ENCODE measurements at places on chromosomes 3 and 15.

GRCh38 chr3:10806006-10806405 is 10.0 kb upstream of the SLC6A11 start:
- DNase-seq = no peak

- peak; percentile 14 for DNase-seq
Measured at GRCh38 chr3:114093596-114093995, 37.1 kb downstream of the QTRT2 start.

DNA sequence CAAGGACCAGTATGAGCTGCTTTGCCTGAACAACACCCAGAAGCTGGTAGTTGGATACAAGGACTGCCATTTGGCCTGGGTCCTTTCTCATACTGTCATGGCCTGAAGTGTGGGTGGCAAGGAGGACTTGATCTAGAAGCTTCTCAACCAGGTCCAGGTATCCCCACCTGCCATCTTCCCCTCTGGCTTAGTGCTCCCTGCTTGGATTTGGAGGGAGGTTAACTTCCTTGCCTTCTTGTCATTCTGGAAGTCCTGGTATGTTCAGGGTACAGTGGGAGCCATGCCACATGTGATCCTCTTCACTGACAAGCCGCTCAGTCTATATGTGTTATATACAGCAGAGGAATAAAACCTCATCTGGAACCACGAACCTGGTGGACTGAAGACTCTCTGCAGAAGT is 37.7 kb upstream of the TOPBP1 start:
- no peak for DNase-seq

GRCh38 chr3:162670181-162670580 is 1173.6 kb downstream of the OTOL1 start:
- no peak for DNase-seq

DNA sequence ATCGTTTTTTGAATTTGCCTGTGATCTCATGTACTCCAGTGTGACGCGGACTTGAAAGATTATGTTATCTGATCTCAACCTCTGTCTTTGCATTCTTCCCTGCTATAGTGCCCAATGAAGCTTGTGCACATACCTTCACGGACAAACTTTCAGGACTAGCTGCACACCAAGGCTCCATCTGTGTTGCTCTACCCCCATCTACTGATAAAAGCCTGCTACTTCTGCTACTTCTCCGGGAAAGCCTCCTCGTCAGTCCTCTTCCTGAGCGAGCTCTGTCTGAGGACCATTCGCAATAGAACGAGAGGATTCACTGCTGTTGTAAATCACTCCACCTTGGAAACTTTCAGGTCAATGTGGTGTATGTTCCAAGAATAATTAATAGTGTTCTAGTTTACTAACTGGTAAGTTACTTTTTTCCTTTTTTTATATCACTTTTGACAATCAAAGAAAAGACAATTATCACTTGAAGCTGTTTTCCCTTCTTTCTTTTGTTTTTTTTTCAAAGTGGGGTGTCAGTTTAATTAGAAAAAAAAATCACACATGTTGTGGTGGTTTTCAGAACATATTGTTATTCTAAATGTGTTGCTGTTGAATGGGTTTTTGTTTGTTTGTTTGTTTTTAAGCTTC is 217.6 kb downstream of the ARRDC4 start:
- peak; percentile 1 for DNase-seq

DNA sequence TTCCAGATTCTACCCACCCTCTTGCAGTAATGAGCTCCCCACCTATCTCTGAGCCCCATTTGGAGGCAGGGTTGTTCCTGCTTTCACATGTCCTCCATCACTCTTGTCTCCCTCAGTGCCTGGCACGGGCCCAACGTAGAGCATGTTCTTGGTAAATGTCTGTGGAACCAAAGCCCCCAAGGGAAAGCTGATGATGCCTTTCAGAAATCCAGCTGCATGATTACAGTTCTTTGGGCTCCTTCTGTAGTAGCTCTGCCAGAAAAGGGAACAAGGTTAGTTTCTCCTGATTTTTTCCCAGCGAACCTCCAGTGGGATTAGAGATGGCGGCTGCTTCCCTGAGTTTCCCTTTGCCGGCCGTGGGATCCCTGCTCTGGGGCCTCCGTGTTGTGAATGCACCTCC is 39.3 kb downstream of the CGNL1 start:
- no peak for DNase-seq

GRCh38 chr15:43489191-43489590 is 3.8 kb downstream of the TP53BP1 start:
- no peak for DNase-seq

- DNase-seq = no peak
Measured at GRCh38 chr3:195591220-195591619, 7.5 kb upstream of the APOD start.

DNA sequence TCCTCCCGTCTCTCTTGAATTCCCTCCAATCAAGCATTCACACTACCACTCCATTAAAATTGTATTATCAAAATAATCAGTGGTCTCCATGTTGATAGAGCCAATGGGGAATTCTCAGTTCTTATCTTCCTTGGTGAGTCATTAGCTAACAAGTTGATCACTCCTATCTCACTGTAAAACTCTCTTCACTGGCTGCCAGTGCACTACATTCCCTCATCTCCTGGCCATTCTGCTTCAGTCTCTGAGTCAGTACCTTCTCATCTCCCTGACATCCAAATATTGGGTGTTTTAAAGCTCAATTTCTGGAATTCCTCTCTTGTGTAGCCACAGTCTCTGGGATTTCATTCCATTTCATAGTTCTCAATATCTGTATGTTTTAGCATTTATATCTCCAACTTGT is 175.2 kb downstream of the ALDH1A2 start:
- no peak for DNase-seq

- no peak for DNase-seq
Measured at GRCh38 chr3:100257586-100257985, 3.2 kb upstream of the TBC1D23 start.

GRCh38 chr3:87398168-87398801 is 121.9 kb upstream of the POU1F1 start:
- DNase-seq = no peak

- no peak for DNase-seq
Measured at GRCh38 chr3:194640829-194641228, 7.6 kb upstream of the TMEM44 start.

DNA sequence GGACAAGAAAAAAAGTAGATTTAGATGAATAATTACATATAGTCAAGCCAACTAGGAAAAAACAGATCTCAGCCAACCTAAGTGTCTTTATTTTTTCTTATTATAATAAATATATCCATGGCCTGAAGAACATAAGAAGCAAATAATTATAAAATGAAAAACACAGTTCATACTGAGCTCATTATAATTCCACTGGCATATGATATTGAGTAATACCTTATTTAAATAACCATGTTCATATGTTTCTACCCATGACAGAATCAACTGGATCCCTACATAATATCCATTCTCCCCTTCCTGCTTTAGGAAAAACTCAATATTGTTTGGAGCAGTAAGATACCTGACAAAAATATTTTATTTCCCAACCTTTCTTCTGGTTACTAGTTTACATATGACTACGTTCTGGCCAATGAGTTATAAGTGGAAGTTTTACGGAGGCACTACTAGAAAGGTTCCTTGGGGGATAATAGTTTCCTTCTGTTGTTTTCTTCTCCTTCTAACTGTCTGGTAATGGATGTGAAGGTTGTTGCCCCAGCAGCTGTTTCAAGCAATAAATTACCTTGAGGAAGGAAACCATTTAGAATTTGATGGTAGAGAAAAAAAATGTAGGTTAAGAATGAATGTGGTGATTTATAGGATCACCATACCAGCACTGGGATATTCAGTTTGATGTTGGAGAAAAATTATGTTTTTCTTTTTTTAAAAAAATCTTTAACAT is 184.1 kb upstream of the MBNL1 start:
- DNase-seq = no peak

GRCh38 chr15:84908564-84908963 is 24.1 kb downstream of the SLC28A1 start:
- DNase-seq = no peak

DNA sequence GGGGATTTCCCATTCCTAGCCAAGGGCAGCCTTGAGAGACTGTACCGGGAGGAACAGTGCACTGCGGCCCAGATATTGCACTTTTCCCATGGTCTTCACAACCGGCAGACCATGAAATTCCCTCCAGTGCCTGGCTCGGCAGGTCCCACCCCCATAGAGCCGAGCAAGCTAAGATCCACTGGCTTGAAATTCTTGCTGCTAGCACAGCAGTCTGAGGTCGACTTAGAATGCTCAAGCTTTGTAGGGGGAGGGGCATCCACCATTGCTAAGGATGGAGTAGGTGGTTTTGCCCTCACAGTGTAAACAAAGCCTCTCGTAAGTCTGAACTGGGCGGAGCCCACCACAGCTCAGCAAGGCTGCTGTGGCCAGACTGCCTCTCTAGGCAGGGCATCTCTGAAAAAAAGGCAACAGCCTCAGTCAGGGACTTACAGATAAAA is 156.3 kb downstream of the FRMD5 start:
- peak; percentile 22 for DNase-seq

- no peak for DNase-seq
Measured at GRCh38 chr3:185726254-185726967, 98.4 kb downstream of the IGF2BP2 start.

DNA sequence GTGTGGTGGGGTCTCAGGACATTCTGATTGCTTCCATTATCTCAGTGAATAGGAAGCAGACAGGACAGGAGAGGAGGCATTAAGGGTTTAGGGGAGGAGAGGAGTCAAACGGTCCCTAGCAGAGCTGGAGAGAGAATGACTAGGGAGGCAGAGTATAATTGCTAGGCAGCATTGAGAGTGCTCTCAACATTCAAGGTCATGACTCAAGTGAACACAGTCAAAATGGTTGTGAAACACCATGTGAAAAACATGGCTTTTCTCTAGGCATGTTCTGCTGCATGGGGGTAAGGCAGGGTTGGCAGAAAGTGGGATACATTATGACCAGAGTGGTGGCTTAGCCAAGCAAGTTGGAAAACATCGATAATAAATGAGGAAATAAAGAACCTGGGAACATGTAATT is 19.5 kb upstream of the HRH1 start:
- no peak for DNase-seq

DNA sequence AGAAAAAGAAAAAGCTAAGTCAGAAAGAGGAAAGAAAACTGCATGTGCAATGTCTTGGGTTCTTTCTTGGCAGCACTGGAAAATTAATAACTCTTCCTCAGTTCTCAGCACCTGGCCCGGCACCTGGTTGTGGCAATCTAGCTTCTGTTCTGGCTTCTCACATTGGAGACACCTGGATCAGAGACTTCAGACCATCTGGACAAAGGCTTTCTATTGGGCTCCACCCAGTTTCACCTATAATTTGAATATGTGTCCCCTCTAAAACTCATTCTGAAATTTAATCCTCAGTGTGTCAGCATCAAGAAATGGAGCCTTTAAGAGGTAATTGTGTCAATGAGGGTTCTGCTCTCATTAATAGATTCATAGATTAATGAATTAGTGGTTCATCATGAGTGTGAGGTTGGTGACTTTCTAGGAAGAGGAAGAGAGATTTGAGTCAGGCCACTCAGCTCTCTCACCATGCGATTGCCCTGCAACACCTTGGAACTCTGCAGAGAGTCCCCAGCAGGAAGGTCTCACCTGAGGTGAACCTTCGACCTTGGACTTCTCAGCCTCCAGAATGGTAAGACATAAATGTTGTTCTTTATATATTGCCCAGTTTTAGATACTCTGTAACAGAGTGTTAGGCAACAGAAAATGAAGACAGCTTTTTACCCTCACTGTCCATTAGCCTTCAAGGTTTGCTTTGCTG is 679.9 kb downstream of the NTRK3 start:
- DNase-seq = peak; percentile 21

DNA sequence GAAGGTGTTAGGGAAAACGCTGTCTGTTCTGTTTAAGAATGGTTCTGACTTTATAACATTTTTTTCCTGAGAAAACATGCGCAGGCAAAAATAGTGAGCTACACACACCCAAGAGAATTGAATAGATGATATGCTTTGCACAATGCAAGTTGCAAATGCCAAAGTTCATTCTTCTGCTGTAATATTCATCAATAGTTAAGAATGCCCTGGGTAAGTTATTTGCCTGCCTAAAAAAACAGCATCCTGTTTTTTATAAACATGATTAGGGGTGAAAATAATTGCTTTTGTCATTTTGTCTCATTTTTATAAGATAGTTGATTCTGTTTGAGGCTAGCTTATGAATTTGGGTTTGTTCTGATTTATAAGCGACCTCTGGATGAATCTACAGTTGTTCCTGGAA is 99.4 kb downstream of the DTWD1 start:
- no peak for DNase-seq
